H9 (cell line): ENCODE measurements at places on chromosomes 5 and 9. TPM values are rescaled to one million over a fixed set of nuclear protein-coding genes. Genes with fewer than 3 reads are reported as not detected.

- no peak overlapping the region for H3K4me3 ChIP-seq
- H3K36me3 ChIP-seq, result peaks cover 17% of the 10 kb centered on the region
- no peak overlapping the region for H3K27ac ChIP-seq
- DNase-seq, result no peak
- no peaks in the 10 kb centered on the region for H3K27me3 ChIP-seq
Measured at GRCh38 chr9:129930743-129931142, 95.5 kb downstream of the USP20 start.

GRCh38 chr9:20325008-20325407, 297.3 kb downstream of the MLLT3 start:
- no peak for DNase-seq
- no peaks in the 10 kb centered on the region for H3K36me3 ChIP-seq
- no peaks in the 10 kb centered on the region for H3K27me3 ChIP-seq
- H3K4me3 ChIP-seq, result no peak overlapping the region
- no peaks in the 10 kb centered on the region for H3K4me1 ChIP-seq
- H3K27ac ChIP-seq, result no peak overlapping the region

DNA sequence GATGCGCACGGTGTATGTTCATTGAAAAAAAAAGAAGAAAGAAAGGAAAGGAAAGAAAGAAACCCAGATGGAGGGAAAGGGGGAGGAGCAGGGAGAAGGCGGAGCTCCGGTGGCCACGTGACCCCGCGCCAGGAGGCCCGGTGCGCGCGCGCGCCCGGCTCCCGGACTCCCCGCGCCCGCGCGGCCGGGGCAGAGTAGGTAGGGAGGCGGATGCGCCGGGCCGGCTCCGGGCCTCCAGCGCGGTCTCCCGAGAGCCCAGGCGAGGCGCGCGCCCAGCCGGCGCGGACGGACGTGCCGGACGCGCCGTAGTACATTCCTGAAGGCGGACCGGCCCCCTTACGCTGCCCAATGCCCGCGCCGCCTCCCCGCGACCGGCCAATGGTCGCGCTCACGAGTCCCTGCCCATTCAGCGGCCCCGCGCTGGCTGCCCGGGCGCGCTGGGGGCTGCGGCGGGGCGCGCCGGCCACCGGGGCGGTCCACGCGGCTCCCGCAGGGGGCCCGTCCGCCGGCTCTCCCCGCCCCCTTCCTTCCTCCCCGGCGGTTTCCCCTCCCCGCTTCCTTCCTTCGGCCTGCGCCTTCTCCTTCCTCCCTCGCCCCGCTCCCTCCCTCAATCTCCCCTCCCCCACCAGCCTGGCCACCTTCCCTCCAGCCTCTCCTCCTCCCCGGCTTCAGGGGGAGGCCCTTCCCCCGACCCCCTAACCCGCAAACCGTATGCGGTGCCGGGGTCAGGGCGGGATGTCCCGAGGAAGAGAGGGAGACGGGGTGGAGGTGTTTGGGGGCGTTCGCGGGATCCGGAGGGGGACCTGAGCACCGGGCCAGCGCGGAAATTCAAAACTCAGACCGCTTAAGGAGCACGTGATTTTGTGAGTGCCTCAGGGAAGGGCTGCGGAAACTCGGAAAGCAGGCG, 5.8 kb downstream of the PTCH1 start:
- H3K27ac ChIP-seq, result no peak overlapping the region
- no peaks in the 10 kb centered on the region for H3K36me3 ChIP-seq
- peaks cover 30% of the 10 kb centered on the region for H3K27me3 ChIP-seq
- peak; percentile 92 for DNase-seq
- peak overlapping the region; percentile 98 for H3K4me3 ChIP-seq

GRCh38 chr9:134228649-134229048, 64.3 kb upstream of the RNU6ATAC start:
- no peak overlapping the region for H3K4me3 ChIP-seq
- H3K27ac ChIP-seq, result no peak overlapping the region
- no peaks in the 10 kb centered on the region for H3K27me3 ChIP-seq
- DNase-seq, result no peak

The IFNA21 gene
- total RNA-seq, result not detected in 2 replicates

The DNAH5 gene
- total RNA-seq, result 0.50 and 0.55 TPM in 2 replicates

- no peak overlapping the region for H3K4me3 ChIP-seq
- no peak overlapping the region for H3K27ac ChIP-seq
- no peak for DNase-seq
- H3K27me3 ChIP-seq, result no peaks in the 10 kb centered on the region
- H3K4me1 ChIP-seq, result no peaks in the 10 kb centered on the region
Measured at GRCh38 chr5:20368571-20369517, 380.8 kb upstream of the CDH18 start.

GRCh38 chr5:91188755-91189154, 194.4 kb downstream of the ARRDC3 start:
- H3K27ac ChIP-seq, result no peak overlapping the region
- no peak for DNase-seq
- no peaks in the 10 kb centered on the region for H3K36me3 ChIP-seq
- no peaks in the 10 kb centered on the region for H3K4me1 ChIP-seq

DNA sequence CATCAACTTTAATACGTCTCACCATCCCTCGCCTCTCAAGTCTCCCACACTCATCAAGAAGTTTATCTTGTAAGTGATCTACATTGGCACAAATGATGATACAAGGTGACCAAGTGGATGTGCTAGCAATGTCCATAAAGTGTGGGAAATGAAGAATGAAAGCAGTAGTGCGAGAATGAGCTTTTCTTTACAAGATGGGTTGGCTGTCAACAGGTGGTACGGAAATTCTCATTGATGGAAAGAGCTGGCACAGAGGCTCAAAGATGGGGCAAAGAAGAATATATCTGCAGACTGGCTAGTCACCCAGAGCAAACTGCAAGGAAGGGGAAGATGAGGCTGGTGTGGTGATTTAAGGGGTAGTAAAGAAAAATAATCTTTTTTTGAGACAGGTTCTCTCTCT, 640.8 kb downstream of the MAT2B start:
- H3K4me3 ChIP-seq, result no peak overlapping the region
- H3K27me3 ChIP-seq, result no peaks in the 10 kb centered on the region
- peaks cover 3% of the 10 kb centered on the region; the same call in 1 of the 2 replicates for H3K4me1 ChIP-seq

The C9orf57 gene
- not detected in 2 replicates for total RNA-seq

DNA sequence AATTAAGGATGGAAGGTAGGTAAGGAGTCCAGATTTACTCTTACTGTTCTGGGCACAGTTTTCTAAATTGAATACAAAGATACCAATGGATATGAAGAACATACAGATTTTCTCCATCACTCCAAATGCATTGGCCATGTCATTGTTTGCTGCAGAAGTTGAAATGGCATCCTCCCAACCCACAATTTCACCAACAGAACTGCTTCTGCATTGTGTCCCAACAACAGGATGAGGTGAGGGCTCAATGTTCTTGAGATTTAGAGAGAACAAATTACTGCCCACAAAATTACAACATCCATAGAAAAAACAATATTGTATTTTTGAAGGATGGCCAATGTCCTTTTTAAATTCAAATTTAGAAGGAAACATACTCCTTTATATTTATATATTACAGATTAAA, 88.9 kb downstream of the NUDT12 start:
- no peaks in the 10 kb centered on the region for H3K27me3 ChIP-seq
- H3K4me3 ChIP-seq, result no peak overlapping the region
- no peak overlapping the region for H3K27ac ChIP-seq
- H3K4me1 ChIP-seq, result peaks cover 2% of the 10 kb centered on the region; the same call in 1 of the 2 replicates
- no peaks in the 10 kb centered on the region for H3K36me3 ChIP-seq

DNA sequence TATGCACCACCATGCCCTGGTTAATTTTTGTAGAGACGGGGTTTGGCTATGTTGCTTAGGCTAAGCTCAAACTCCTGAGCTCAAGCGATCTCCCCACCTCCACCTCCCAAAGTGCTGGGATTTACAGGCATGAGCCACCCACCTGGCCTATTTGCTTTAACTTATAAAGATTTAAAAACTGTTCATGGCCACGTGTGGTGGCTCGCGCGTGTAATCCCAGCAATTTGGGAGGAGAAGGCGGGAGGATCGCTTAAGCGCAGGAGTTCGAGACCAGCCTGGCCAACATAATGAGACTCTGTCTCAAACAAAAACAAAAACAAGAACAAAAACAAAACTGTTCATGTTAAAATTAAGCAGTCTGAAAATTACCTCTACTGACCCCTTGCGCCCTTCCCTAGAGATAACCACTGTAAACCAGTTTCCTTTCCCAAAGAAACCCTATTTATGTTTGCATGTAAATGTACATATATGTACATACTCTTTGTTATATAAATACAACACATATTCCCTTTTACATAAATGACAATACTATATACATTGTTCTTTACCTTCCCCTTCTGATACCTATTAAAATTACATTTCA, 1.5 kb downstream of the AK6 start:
- no peaks in the 10 kb centered on the region for H3K4me1 ChIP-seq
- H3K27ac ChIP-seq, result no peak overlapping the region
- H3K27me3 ChIP-seq, result no peaks in the 10 kb centered on the region
- peak overlapping the region; percentile 97 for H3K4me3 ChIP-seq

GRCh38 chr5:113267361-113267900, 167.4 kb downstream of the TSSK1B start:
- peaks cover 18% of the 10 kb centered on the region for H3K4me1 ChIP-seq
- no peaks in the 10 kb centered on the region for H3K36me3 ChIP-seq
- H3K27me3 ChIP-seq, result no peaks in the 10 kb centered on the region
- no peak for DNase-seq

The C1QTNF3 gene
- total RNA-seq, result 1.1 TPM in 2 replicates

DNA sequence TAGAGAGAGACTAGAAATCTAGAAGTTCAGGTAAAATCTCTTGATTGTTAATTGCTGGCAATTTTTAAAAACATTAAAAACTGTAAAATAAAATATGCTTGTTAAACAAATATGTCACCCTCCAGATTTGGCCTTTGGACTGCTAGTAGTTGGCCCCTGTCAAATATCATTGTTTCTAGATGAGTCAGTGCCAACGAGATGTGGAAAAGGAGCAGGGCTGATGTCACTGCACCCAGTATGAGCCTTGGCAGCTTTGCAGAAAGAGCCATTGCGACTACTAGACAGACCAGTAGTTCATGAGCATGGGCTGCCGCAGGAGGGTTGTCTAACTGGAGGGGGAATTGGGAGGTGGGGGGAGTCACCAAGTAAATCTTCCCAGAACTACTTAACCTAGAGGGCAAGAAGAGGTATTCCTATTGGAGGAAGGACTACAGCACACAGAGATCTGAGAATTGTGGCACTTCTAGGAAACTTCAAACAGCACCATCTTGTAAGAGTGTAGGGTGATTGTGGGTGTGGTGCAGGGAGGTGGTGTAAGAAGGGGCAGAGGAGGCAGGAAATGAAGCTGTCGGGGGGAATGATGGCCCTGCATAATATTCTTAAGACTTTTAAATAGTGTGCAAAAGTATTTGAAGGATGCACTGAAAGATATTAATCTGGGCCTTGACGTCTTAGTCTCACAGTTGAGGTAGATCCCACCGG, 7.1 kb upstream of the DOCK2 start:
- no peaks in the 10 kb centered on the region for H3K27me3 ChIP-seq
- H3K27ac ChIP-seq, result no peak overlapping the region
- H3K4me3 ChIP-seq, result no peak overlapping the region
- no peaks in the 10 kb centered on the region for H3K4me1 ChIP-seq
- no peak for DNase-seq

DNA sequence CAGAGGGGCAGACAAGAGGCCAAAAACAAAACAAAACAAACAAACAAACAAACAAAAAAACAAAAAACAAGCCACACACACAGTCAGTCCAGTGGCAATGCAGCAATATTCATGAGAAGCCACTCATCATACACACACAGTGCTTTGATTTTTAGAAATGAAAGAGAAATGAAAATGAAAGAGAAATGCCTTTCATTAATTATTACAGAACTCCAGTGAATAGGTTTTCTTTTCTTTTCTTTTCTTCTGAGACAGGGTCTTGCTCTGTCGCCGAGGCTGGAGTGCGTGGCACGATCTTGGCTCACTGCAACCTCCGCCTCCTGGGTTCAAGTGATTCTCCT, 36.9 kb downstream of the SPRY4 start:
- H3K27me3 ChIP-seq, result no peaks in the 10 kb centered on the region
- no peak overlapping the region for H3K4me3 ChIP-seq
- peaks cover 6% of the 10 kb centered on the region; the same call in 1 of the 2 replicates for H3K4me1 ChIP-seq
- no peaks in the 10 kb centered on the region for H3K36me3 ChIP-seq
- no peak for DNase-seq
- no peak overlapping the region for H3K27ac ChIP-seq

- no peak overlapping the region for H3K4me3 ChIP-seq
- no peaks in the 10 kb centered on the region for H3K27me3 ChIP-seq
- no peak overlapping the region for H3K27ac ChIP-seq
- peaks cover 2% of the 10 kb centered on the region; the same call in 1 of the 2 replicates for H3K4me1 ChIP-seq
Measured at GRCh38 chr9:120481846-120482245, 98.1 kb downstream of the CDK5RAP2 start.

DNA sequence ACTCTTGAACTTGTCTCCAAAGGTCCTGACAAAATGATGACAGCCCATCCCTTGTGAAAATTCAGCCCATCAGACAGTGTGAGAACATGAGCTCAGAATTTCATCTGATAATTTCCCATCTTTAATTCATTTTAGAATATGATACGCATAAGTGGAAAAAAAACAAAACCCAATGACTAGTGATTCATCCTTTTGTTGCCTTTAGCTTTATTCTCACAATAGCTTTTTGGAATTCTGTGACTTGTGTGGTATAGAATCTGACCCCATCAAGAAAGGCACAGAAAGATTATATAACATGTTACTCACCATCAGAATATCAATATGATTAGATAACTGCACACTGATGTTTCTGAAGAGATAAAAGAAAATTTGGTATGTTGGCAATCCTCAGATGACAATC, 16.1 kb upstream of the TMED7 start:
- DNase-seq, result no peak
- peaks cover 2% of the 10 kb centered on the region; the same call in 1 of the 2 replicates for H3K27me3 ChIP-seq
- H3K27ac ChIP-seq, result no peak overlapping the region
- no peaks in the 10 kb centered on the region for H3K4me1 ChIP-seq
- no peak overlapping the region for H3K4me3 ChIP-seq

GRCh38 chr5:178310130-178310865, 77.7 kb upstream of the PHYKPL start:
- no peaks in the 10 kb centered on the region; the same call in 1 of the 2 replicates for H3K4me1 ChIP-seq
- no peak overlapping the region for H3K27ac ChIP-seq
- no peak for DNase-seq

The GNA14 gene
- total RNA-seq, result 0.37 and 0.48 TPM in 2 replicates

GRCh38 chr5:124806373-124807077, 60.1 kb upstream of the ZNF608 start:
- 0 out of 2 replicates have a peak, but pooled peaks cover 3% of the 10 kb centered on the region for H3K4me1 ChIP-seq
- H3K27ac ChIP-seq, result no peak overlapping the region
- no peaks in the 10 kb centered on the region for H3K36me3 ChIP-seq
- no peak overlapping the region for H3K4me3 ChIP-seq
- DNase-seq, result peak; percentile 51
- H3K27me3 ChIP-seq, result no peaks in the 10 kb centered on the region

GRCh38 chr5:117242028-117242427, 667.4 kb upstream of the SEMA6A start:
- no peaks in the 10 kb centered on the region for H3K27me3 ChIP-seq
- peaks cover 7% of the 10 kb centered on the region; the same call in 2 of the 3 replicates for H3K36me3 ChIP-seq
- H3K4me1 ChIP-seq, result no peaks in the 10 kb centered on the region; the same call in 1 of the 2 replicates
- no peak overlapping the region for H3K4me3 ChIP-seq
- no peak for DNase-seq
- no peak overlapping the region for H3K27ac ChIP-seq

The SLC34A3 gene
- not detected in 2 replicates for total RNA-seq

DNA sequence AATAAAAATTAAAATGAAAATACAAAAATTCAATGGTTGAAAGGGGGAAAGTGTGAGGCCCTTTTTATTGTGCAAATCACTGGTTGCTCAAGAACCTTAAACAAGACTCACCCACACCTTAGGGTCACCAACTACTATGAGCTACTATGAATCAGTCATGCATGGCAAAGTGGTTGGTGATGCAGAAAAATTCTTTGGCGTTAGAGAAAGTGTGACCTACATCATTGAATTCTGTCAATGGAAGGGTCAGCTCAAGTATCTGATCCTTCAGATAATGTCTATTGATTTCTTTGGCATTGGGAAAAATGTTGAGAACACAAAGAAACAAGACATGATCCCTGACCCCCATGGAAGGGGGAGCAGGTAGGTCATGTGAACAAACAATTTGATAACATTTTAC, 149.7 kb upstream of the ADCY2 start:
- no peak overlapping the region for H3K27ac ChIP-seq
- H3K4me3 ChIP-seq, result no peak overlapping the region
- no peaks in the 10 kb centered on the region; the same call in none of the 2 replicates for H3K4me1 ChIP-seq
- H3K36me3 ChIP-seq, result no peaks in the 10 kb centered on the region
- DNase-seq, result no peak
